ENCODE measurements at places on chromosomes 4 and X.

- DNase-seq, result no peak
These were observed 38.3 kb downstream of the ARHGEF9 start for GRCh38 chrX:63746715-63747114.

GRCh38 chrX:362351-362750 lies 24.4 kb downstream of the PPP2R3B start:
- no peak for DNase-seq

- DNase-seq, result no peak
These were observed 263.4 kb downstream of the GLUD2 start for GRCh38 chrX:121310820-121311219.

- no peak for DNase-seq
These were observed 291.0 kb upstream of the HAND2 start for GRCh38 chr4:173821036-173821435.

GRCh38 chr4:25030277-25031076 lies at the start of gene LGI2:
TSS of gene LGI2 (minus strand) at chr4:25030946. CDS start at chr4:25030693, 253 bp downstream.
- peak; percentile 17 for DNase-seq

GRCh38 chrX:21176921-21177571 lies 197.2 kb upstream of the CNKSR2 start:
- no peak for DNase-seq

DNA sequence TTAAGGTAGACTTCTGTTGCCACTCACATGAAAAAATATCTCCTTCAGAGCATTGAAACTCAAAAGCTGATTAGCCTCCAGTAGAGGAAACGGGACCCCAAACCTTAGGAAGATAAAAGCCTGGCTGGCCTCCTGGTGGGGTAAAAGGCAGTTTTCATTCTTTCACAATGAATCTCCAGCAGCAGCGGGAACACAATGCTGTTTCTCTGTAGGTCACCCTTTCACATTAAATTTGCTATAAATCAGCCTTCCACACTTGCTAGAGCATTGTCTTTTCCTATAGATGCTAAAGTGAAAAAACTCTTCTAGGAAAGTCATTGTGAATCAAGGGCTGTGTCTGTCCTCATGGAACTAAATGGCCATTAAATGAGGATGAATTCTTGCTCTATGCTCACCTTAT lies 207.3 kb upstream of the MAGEB2 start:
- DNase-seq, result no peak

- no peak for DNase-seq
These were observed 153.0 kb upstream of the PSAPL1 start for GRCh38 chr4:7587433-7588405.

GRCh38 chr4:92952897-92953296 lies 649.1 kb downstream of the GRID2 start:
- DNase-seq, result no peak

DNA sequence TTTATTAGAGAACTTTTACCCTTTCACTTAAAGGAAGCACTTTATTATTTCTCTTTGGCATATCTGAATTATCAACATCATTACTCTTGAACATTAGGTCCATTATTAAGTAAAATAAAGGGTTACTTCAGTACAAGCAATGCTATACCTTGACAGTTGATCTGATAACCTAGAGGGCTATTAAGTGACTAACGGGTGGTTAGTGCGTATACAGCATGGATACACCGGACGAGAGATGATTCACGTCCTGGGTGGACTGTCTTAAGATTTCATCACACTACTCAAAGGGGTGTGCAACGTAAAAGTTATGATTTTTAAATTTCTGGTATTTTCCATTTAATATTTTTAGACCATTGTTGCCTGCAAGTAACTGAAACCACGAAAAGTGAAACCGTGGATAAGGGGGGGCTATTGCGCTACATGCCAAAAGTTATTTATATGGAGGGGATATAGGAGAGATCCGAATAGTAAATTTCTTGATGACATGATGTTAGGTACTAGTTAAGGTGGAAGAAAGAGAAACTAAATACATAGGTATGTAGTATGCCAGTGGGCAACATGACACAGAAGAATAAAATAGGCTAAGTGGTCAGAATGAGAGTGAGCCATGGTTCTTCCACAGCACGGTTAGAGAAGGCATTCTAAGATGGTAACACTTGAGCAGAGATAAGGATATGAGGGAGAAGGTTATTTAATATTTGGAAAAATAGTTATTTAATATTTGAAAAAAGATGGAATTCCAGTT lies 230.8 kb upstream of the ANKRD50 start:
- no peak for DNase-seq

DNA sequence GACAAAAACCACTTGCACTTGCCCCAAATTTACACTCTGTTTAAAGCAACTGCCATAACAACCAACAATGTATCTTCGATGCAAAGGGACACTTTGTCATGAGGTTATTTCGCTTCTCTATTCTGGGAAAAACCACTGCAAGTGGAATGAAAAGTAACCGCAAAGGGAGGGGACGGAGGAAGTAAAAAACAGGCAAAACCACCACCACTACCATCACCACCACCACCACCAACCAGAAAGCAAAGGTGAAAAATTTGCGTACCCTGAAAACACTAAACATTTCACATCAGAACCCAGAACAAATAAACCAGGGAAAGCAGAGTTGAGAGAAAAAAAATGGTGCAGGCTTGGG lies 1.2 kb upstream of the N4BP2 start:
- DNase-seq, result peak; percentile 46

GRCh38 chr4:184150102-184150839 lies 67.4 kb downstream of the ENPP6 start:
- no peak for DNase-seq

- DNase-seq, result no peak
These were observed 95.4 kb upstream of the USP38 start for GRCh38 chr4:143089291-143089690.

DNA sequence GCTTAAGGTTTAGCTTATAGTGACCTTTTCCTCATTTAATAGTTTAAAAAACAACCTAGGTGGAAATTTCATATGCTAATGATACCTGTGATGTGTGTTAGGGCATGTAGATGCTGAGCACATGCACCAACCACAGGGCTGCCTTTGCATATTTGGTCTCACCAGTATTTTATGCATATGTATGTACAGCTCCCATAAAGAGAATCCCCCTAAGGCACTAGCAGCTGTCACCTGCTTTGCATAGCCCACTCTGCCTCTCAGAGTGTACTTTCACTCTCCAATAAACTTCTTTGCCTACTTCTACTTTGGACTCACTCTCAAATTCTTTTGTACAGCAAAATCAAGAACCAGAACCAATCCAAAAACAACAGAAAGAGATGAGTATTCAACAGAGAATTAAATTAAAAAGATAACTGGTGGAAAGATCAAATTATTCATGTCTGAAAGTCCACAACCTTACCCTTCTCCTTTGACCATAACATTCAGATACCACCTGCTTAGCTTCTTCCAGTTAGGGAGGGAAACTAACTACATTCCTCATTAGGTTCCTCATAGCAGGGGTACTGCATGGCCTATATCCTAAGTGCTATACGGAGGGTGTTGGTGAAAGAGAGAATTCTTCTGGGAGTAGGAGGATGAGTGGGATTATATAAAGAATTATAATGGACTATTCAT lies 250.5 kb downstream of the STPG2 start:
- DNase-seq, result no peak

GRCh38 chrX:44828008-44828605 lies 15.7 kb upstream of the DUSP21 start:
- DNase-seq, result no peak

DNA sequence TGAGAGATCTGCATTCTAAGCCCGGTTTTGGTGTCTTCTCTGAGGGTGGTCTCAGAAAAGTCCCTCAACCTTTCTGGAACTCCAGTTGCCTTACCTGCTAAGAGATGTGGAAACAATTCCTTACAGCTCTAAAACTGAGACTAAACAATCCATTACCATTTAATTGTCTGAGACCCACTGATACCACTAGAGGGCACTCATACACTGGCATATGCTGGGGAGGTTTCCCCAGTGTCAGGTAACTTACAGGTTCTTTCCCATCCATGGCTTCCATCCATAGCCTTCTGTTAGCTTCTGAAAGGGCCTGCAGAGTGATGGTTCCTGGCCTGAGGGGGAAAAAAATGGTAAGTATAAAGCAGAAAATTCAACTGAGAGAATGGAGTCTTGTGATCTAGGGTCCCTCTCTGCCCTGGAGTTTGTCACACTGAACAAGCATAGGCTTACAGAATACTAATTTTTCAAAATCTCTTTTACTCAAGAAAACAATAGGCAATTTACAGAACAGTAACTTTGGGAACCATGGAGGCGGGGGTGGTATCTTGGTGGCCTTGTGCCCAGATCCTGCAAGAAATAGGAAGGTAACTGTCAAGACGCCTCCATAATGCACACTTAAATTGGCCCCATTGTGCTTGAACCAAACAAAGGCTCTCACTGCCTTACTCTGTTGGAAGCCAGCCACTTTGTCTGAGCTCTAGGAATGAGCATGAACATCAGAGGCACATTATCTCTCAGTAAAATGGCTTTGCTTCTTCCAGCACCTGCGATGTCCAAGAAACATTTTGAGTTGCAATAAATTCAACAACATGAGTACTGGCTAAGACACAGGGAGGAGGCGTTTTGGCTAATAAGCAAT lies 236.1 kb downstream of the OPHN1 start:
- DNase-seq, result peak; percentile 48

DNA sequence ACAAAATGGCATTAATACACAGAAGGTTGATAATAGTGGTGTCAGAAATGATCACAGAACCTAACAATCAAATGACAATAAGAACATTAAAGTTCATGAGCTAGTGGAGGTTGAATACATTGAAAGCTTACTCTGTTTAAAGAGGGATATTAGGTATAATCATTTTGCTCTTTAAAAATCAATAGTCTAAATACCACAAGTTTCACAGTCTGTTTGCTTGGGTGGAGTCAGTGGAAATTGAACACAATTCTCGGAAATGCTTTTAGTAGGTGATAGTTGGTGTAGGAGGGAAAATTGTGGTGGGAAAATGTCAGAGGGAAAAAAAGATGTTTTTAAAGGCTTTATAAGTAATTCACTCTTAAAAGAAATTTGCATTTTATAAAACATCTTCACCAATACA lies 197.1 kb downstream of the GLUD2 start:
- no peak for DNase-seq

DNA sequence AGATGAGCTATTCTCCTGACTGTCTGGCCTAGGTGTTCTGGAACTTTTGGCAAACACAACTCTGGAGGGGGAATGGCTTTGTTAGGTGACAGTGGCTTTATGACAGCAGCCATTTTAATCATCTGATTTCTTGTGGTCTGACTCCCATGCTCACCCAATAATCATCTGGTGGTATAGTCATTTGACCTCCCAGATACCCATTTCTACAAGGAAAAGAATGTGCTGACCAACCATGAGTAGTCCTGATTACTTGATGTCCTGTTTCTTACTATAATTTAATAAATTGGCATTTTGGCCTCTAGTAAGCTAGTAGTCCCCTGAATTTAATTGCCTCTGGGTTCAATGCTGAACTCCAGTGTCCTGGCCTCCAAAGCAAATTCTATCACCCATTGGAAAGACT lies 109.9 kb upstream of the DUSP21 start:
- no peak for DNase-seq

- DNase-seq, result no peak
These were observed 56.1 kb downstream of the SLC7A11 start for GRCh38 chr4:138185859-138186645.

DNA sequence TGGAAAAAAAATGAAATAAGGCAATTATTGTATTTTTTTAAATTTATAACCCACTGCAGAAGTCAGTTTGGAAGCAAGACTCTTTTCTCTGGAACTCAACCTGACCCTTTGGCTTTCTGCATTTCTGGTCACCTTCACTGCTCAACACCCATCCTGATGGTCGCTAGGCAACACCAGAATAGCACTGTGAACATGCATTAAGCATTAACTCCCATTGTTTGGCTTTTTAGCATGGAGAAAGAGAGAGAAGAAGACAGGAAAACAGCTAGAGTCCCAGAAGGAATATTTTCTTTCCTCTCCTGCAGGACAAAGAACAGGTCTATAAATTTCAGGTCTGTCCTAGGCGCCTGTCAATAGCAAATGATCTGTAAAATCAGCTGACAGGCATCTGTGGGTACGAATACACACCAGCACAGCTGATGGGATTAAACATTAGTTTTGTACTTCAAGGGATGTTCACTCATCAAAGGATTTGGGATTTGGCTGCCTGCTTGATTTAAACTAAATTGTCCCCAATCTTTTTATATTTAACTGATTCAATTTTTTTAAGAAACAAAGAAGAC lies 137.2 kb upstream of the ETNPPL start:
- DNase-seq, result no peak

DNA sequence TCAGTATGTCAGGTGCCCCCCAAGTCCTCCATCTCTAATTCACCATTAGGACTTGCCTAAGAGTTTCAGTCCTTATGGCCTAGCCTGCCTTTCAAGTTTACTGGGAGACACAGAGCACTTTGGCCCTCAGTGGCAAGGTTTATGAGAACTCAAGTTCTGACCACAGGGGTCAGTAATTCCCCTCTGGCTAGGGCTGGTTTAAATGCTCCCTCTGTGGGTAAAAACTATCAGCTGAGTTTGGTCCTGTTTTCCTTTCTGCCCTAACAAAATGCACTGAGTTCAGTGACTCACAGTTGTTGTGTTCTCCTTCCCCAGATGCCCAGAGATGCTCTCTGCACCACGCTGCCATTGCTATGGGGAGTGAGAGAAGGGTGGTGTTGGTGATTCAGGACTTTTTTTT lies 163.2 kb downstream of the RELL1 start:
- DNase-seq, result no peak

- no peak for DNase-seq
These were observed 151.3 kb downstream of the DCLK2 start for GRCh38 chr4:150229520-150229919.

DNA sequence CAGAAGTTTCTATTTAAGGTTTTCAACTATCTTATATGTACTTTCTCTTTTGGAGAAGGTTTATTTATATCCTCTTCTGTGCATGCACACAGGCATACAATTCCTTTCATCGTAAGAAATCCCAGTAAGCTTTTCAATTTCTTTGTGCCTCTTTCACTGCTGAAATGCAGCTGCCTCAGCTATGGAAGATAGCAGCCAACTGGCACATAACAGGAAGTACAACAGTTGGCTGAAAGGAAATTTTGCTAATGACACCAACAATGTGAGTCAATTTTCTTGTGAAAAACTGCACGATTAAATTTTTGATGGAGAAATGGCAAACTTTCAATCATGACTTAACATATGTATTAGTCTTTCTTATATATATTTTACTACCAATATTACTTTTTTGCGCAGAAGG lies 74.5 kb upstream of the PAQR3 start:
- no peak for DNase-seq

GRCh38 chr4:55318175-55319129 lies 27.6 kb upstream of the SRD5A3 start:
- DNase-seq, result no peak

DNA sequence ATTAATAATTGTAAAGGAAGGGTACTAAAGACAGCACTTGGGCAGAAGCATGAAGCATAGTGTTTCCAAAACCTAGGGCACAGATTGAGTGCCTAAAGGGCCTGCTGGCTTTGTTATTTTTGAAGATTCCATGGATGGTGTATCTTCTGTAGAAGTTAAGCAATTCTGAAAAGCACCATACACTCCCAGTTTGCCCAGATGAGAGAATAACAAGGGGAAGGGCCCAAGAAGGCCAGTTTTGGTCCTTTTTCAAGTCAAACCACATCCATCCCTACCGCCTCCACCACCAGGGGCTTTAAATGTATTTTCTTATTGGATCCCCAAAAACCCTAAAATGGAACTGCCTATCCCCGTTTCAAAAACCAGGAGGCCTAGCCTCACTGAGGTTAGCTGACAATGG lies 17.2 kb downstream of the SCARB2 start:
- DNase-seq, result no peak

GRCh38 chr4:78569306-78569821 lies 17.8 kb downstream of the ANXA3 start:
- DNase-seq, result no peak

All from NCI-H1105 treated with DMSO at 0.1 percent for 48 hours (cell line).